ENCODE measurements at places on chromosomes 11 and 22.

GRCh38 chr11:119935349-119935925 is 202.5 kb downstream of the TRIM29 start:
- DNase-seq: no peak

- DNase-seq: no peak
These were observed 21.6 kb upstream of the TESMIN start for GRCh38 chr11:68772936-68773335.

DNA sequence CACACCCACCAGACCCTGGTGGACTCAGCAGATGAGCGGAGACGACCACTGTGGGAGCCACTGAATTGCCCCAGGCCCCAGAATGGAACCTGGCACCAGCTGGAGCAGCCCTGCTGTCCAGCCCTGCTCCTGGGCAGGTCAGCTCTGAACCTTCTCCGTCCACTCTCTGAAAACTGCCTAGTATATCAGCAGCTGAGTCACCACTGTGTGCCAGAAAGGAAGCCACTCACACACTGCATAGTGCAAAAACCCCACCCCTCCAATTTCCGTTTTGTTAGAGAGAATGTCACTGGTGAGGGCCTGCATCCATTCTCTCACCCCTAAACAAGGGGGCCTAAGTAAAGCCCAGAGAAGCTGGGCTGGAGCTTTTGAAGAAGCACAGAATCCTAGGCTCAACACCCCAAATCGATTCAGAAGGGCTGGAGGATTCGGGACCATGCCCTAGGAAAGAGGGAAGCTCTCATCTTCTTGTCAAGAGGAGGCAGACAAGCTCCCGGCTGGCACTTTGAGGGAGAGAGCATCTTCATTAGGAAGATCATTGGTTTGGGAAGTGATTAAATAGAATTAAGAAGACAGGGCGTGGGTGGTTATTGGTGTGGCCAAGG is 44.5 kb downstream of the GALNT18 start:
- no peak for DNase-seq

- no peak for DNase-seq
These were observed 324.3 kb downstream of the DYNC2H1 start for GRCh38 chr11:103433386-103434072.

DNA sequence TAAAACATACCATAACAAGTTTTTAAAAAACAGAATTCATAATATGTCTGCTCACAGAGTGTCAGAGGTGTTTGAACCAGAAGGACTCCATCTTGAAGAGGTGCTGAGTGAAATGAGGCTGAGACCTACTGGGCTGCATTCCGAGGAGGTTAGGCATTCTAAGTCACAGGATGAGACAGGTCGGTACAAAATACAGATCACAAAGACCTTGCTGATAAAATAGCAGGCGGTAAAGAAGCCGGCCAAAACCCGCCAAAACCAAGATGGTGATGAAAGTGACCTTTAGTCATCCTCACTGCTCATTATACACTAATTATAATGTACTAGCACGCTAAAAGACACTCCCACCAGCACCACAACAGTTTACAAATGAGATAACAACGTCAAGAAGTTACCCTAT is 116.4 kb downstream of the ARHGAP32 start:
- DNase-seq: no peak

DNA sequence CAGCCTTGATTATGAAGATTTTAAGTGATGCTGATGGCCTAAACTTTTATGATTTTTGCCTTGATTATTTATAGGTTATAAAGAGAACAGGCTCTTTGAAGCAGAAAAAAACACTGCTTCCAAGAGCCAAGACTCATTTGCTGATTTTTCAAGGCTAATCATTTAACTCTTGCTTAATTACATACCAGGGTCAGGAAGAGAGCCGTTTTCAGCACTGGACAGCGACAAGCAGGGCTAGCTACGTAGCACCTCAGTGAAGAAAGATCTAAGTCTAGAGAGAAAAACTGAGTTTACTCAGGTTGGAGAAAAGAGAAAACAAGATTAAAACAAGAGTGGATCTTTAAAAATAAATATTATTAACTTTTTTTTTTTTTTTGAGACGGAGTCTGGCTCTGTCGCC is 615.4 kb upstream of the B3GAT1 start:
- peak; percentile 22 for DNase-seq

DNA sequence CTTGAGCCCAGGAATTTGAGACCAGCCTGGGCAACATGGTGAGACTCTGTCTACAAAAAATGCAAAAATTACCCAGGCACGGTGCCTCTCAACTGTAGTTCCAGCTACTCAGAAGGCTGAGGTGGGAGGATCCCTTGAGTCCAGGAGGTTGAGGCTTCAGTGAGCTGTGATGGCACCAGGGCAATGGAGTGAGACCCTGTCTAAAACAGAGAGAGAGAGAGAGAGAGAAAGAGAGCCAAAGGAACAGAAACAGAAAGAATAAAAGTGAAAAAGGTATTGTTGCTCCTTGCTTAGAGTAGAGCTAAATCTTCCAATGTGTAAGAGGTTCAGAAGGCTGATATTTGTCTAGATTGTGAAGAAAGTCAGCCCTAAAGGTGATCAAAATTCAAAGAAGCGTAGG is 8.9 kb upstream of the ETS1 start:
- DNase-seq: no peak

- peak; percentile 89 for DNase-seq
These were observed at the start of gene CTNND1 for GRCh38 chr11:57761301-57762234. CTNND1 (plus strand) TSS chr11:57761802; CDS start chr11:57791479, 29,677 bp downstream.

DNA sequence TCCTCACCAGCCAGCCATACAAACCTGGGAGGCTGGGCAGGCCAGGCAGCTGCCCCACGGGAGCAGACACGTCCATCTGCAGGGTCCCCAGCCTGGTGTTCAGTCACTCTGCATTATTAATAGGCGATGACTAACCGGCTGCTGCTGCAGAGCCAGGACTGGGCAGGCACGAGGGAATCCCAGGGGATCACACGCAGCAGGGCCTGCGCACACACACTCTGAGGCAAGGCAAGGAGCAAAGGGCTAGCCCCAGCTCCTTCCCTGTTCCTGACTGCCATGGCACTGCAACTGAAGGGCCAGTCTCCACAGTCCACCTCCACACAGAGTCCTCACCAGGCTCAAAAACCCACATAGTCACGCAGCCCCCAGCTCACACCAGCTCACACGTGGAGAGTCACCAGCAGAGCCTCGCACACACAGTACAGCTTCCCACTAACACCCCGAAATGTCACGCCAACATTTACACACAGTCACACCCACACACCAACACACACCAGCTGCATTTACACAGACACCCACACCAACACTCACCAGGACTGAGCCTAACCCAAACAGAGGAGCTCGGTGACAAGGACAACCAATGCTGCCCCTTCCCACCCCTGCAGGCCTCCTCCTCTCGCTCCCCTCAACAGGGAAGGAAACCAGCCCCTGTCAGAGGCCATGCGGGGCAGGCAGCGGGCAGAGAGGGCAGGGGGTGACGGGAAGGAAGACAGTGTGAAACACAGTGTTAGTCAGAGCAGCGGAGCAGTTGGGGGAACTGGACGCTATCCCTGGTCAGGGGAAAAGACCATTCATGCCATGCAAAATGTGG is 47.3 kb downstream of the NRXN2 start:
- peak; percentile 43 for DNase-seq

GRCh38 chr22:50606165-50606945 is 5.8 kb downstream of the MAPK8IP2 start:
- peak; percentile 45 for DNase-seq

DNA sequence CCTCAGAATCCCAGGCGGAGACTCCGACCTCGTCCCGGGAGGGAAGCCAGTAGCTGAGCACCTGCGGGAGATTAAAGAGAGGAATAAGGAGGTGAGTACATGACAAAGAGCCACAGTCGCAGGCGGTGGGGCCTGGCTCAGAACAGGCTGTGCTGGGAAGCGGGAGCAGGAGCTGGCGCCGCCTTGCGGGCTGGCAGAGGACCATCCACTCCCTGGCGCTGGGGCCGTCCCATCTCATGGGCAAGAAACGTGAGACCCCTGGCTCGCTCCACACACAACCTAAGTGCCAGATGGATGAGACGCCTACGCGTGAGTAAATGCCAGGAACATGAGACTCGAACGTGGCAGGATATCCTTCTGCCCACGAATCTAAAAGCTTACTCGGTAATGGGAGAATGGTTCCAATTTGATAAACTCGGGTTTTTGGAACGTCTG is 6.3 kb downstream of the CEND1 start:
- no peak for DNase-seq

Data from GM20000 (cell line).